Naive thymus-derived CD8-positive, alpha-beta T cell (primary cell): ENCODE measurements at places on chromosomes 13 and 19.

DNA sequence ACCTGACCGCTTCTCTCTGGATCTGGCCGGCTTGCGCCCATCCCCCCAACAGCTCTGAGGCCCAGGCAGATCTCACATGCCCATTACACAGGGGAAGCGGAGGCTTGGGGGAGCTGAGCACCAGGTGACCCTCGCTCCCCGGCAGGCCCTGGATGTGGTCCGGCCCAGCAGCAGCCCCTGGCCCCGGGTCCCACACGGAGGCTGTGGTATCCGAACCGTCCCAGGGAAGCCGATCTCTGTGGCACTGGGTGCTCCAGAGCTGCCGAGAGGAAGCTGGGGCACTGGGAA lies 27.7 kb downstream of the SBNO2 start:
- DNase-seq, result no peak

GRCh38 chr19:5058521-5059212 lies 89.8 kb downstream of the KDM4B start:
- no peak for DNase-seq

- DNase-seq, result no peak
These were observed 350.6 kb downstream of the LIG4 start for GRCh38 chr13:107864543-107865317.

GRCh38 chr13:83839146-83839545 lies 43.1 kb downstream of the SLITRK1 start:
- no peak for DNase-seq

DNA sequence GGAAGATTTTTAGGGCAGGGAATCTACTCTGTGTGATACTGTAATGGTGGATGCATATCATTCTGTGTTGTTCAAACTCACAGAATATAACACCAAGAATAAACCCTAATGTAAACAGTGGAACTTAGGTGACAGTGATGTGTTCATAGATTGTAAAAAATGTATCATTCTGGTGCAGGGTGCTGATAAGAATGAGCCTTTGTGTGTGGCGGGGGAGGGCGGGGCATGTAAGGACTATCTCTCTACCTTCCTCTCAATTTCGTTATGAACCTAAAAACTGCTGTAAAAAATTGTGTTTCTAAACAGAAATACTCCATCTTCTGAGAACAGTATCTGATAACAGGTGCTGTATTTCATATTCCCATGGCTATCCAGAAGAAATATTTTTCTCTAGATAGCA lies 35.6 kb downstream of the TNFRSF19 start:
- no peak for DNase-seq

DNA sequence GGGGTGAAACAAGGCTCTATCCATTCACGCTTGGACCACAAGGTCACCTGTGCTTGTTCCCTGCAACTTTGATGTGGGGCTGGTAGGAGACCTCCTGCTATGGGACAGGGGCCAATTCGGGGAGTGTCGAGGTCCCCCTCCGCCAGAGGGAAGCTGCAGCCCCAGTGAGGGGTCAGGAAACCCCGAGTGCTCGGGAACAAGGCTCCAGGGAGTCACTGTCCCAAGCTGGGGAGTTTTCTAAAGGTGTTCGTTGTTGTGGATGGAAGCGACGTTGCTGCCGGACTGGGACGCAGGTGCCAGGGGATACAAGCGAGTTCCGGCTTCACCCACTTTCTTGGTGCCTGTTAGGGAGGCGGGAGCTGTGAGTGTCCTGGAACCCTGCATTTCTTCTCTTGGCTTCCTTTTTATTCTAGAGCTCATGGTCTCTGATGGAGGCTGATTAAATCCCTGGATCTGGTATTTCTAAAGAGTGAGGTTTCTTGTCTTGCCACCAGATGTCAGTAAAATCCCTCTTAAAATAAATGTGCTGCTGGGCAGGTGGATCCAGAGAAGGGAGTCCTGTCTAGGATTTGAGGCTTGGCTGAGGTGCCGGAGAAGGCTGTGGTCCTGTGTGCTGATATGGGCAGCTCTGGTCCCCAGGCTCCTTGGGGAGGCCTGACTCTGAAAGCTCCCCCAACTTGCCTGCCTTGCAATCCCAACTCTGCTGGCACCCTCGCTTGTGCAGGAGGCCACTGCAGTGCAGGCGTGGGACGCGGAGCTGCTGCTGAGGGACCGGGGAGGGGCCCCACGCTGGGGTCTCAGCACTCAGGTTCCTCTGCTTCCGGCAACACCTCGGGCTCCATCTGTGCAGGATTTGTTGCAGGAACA lies 153.9 kb downstream of the TEX29 start:
- no peak for DNase-seq

GRCh38 chr19:51508059-51508733 lies 6.6 kb upstream of the SIGLEC12 start:
- no peak for DNase-seq

GRCh38 chr13:100875392-100876043 lies 200.9 kb upstream of the TMTC4 start:
- no peak for DNase-seq

- no peak for DNase-seq
These were observed 109.0 kb upstream of the KL start for GRCh38 chr13:32907211-32907610.
